NCI-H460 (cell line): ENCODE measurements at places on chromosomes 3 and 15.

- DNase-seq: no peak
Measured at GRCh38 chr3:38354588-38355330, 8.2 kb downstream of the XYLB start.

- no peak for DNase-seq
Measured at GRCh38 chr3:188349351-188349901, 195.5 kb downstream of the LPP start.

DNA sequence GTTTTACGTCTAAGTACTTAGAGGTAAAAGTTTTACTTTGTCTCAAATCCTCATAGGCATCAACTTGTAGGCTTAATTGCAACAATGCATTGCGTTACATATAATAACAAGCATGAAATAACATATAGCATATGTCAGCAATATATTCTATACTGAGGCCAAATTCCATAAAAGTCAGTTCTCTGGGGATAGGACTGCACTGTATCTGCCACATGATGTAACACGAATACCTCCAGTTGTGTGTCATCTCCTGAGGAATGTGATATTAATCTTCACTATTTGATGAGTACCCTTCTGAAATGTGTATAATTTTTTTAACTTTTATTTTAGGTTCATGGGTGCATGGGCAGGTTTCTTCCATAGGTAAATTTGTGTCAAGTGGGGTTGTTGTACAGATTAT, 126.4 kb downstream of the IMPG2 start:
- DNase-seq: no peak

GRCh38 chr3:117524890-117525289, 815.3 kb downstream of the TUSC7 start:
- peak; percentile 1 for DNase-seq

DNA sequence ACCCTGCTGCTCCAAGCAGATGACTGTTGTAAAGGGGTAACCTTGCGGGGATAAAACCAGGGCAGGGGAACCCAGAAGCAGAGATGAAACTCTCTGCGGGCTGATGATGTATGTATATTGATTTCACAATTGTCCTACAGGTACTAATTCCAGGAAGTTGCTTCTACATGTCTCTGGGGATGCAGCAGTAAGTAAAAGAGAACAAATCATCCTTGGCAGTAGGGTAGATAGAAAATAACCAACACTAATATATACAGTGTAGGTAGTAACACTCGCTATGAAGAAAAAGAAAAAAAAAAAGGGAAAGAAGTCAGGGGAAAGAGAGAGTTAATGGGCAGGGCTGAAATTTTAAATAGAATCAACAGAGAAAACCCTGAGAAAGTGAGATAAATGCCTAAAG, 50.2 kb downstream of the EPHA3 start:
- no peak for DNase-seq

DNA sequence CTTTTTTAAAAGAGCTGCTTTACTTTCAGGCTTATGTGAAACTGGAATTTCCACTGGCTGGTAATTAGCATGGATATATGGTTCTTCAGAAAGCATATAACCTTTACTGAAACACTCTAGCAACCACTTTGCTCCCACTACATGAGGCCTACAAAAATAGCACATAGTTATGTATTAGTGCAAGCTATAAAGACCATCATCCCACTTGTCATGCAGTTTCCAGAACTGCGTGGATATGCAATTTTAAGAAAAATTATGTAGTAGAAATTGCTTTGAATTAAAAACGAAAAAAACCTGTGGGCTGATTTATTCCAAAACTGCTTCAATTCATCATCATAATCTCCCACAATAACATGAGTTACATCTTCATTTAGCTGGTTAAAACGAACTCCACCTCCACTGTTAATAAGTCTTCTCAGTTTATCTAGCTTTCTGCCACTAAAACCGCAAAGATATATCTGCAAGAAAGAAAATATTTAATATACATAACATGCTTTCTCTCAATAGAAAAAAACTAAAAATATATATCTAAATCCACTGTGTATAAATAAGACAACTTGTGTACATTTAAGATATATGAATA, 12.2 kb downstream of the TOPBP1 start:
- DNase-seq: no peak

- no peak for DNase-seq
Measured at GRCh38 chr3:34703053-34703452, 904.6 kb downstream of the PDCD6IP start.

- no peak for DNase-seq
Measured at GRCh38 chr3:103127737-103128136, 692.9 kb downstream of the ZPLD1 start.

DNA sequence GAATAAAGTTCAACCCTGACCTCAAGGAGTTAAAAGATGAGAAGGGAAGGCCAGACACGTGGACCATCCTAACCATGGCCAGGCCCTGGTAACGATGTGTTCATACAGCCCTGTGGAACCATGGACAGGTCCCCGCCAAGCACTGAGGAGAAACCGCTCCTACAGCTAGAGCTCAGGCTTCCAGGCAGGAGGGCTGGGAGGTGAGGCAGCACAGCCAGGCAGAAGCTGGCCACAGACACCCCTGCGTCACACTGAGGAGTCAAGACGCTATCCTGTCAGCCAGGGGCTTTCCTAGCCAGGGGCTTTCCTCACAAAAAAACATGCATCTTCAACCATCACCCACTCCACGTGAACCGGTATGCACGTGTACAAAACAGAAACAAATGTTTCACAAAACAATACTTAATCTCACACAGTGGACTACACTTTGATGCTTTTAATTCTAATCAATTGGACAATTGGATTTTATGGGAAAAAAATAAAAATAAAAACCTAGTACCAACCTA, 73.2 kb downstream of the TBC1D2B start:
- no peak for DNase-seq

DNA sequence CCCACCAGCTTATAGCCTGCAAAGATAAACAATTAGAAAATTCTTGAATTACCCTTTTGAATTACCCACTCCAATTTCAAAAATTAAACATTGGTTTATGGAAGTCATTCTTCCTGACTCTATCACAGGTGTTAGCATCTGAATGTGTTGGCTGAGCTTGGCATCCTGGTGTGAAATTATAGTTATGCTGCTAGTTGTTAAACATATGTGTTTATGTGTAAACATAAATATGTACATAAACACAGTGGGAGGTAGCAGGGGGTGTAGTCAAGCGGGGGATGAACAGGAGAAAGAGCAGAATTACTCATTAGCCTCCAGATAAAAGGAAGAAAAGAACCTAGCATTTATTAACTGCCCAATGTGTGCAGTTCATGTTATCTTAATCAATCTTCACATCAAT, 530.2 kb downstream of the MCTP2 start:
- no peak for DNase-seq

GRCh38 chr3:171441381-171441780, 18.8 kb downstream of the TNIK start:
- DNase-seq: no peak

- no peak for DNase-seq
Measured at GRCh38 chr15:100536733-100537132, 8.0 kb upstream of the CERS3 start.

- no peak for DNase-seq
Measured at GRCh38 chr15:83396101-83396500, 51.0 kb upstream of the SH3GL3 start.

GRCh38 chr15:69749797-69750196, 297.2 kb downstream of the RPLP1 start:
- no peak for DNase-seq

DNA sequence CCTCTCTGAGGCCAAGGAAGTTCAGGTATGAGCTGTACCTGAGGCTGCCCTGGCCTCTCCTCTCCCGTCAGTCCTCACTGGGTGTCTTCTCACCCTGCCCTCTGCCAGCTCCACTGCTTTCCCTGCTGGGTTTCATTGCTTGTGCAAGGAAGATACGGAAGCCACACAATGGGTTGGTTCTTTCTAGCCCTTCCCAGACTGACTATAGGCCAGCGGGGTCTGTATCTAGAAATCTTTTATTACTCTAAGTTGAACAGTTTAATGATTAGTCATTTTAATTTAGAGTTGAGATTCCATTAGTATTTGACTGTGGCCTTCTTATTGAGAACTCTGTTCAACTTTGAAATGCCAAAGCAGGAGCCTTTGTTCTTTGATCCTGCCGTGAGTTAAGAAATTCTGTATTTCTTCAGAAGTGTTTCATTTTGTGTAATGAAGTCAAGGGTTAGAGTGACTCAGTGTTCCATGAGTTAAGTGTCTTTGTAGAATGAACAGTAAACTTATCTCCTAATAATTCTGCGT, 16.2 kb downstream of the C3orf62 start:
- no peak for DNase-seq

GRCh38 chr15:74978077-74978476, 17.3 kb upstream of the SCAMP5 start:
- DNase-seq: no peak

- no peak for DNase-seq
Measured at GRCh38 chr3:145704020-145704419, 457.0 kb downstream of the PLOD2 start.

DNA sequence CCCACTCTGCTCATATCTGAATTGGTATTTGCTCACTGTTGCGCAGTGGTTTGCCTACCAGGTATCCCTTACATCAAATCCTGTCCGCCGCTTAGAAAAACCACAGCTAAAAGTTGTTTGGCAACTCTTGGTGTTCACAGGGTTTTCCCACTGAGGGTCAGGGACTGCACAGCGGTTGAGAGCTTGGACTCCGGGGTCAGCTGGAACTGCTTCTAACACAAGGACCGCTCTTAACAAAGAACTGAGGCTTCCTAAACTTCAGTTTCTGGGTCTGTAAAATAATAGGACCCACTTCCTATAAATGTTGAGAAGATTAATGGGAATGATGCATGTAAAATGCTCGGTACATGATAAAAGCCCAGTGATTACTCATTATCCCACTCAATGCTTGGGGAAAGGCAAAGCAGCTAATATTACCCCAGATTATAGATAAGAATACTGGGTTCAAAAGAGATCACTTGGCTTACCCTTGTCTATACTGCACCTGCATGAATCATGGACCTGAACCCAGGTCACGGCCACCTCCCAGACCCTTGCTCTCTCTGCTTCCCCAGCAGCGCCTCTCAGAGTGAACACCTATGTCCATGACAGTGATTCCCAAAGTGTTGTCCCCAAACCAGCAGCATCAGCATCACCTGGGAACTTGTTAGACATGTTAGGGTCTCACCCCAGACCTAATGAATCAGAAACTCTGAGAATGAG, 36.1 kb downstream of the LIPC start:
- no peak for DNase-seq

DNA sequence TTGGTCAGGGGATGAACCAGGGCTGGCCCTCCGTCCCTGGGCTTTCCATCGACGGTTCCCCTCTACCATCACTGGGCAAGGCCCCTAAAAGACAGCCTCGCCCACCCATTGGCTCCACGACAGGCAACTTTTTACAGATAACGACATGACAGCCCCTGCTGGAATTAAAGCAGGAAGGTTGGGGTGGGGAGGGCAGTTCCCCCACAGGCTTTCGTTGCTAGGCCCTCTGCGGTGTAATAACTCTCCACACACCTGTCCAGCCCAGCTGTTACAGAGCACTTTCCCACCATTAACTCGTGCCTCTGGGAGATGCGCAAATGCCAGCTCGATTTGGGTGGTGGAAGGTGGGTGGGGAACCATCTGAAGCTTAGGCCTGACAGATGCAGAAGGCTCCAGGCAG, 264.2 kb upstream of the TLE3 start:
- no peak for DNase-seq

GRCh38 chr15:92118162-92118935, 264.8 kb downstream of the SLCO3A1 start:
- no peak for DNase-seq

- DNase-seq: no peak
Measured at GRCh38 chr15:78927077-78927790, 17.6 kb downstream of the CTSH start.

GRCh38 chr3:94875149-94875548, 812.3 kb downstream of the NSUN3 start:
- no peak for DNase-seq

- DNase-seq: no peak
Measured at GRCh38 chr3:60669636-60670035, 581.6 kb downstream of the FHIT start.

- peak; percentile 75 for DNase-seq
Measured at GRCh38 chr3:13011573-13012220, 61.5 kb downstream of the IQSEC1 start.

GRCh38 chr15:83209333-83209732, 1.7 kb upstream of the HDGFL3 start:
- no peak for DNase-seq

DNA sequence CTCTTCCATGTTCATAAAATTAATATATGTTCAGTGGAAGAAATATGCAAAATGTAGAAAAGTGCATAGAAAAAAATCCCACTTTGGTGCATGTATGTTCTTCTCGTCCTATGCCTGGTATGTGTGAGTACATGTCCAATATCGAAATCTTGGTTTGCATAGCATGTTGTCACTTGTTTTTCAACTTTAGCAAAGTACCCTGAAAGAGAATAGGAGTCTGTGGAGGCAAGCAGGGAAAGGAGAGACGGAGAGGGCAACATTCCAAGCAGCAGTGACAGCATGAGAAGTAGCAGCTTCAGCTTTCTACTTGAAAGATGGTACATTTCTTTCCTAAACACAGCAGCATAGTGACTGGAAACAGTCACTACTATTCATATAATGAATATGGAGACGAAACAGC, 56.8 kb upstream of the CACNA2D3 start:
- no peak for DNase-seq

GRCh38 chr3:183529717-183530116, 25.8 kb downstream of the KLHL6 start:
- no peak for DNase-seq

- no peak for DNase-seq
Measured at GRCh38 chr3:177519588-177519987, 322.3 kb upstream of the TBL1XR1 start.

GRCh38 chr3:102053375-102053989, 204.2 kb downstream of the NFKBIZ start:
- no peak for DNase-seq

DNA sequence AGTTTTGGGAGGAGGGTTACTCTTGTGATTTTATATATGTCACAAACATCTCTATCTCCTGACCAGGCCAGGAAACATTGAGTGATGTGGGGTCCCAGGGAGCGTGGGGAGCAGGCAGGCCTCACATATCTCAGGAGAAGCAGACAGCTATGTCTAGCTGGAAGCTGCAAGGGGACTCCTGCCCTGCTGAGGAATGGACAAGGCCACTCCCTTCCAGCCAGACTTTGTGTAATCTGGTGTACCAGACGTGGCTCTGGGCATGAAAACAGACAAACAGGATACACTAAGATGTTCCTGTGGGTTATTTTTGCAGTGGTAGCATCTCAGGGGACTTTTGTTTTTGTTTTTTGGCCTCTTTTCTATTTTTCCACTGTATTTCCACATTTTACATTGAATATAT, 23.2 kb downstream of the CYP8B1 start:
- DNase-seq: no peak

GRCh38 chr15:66901336-66902100, 163.9 kb upstream of the SMAD3 start:
- peak; percentile 93 for DNase-seq

- no peak for DNase-seq
Measured at GRCh38 chr15:59307165-59307537, 65.5 kb downstream of the MYO1E start.

DNA sequence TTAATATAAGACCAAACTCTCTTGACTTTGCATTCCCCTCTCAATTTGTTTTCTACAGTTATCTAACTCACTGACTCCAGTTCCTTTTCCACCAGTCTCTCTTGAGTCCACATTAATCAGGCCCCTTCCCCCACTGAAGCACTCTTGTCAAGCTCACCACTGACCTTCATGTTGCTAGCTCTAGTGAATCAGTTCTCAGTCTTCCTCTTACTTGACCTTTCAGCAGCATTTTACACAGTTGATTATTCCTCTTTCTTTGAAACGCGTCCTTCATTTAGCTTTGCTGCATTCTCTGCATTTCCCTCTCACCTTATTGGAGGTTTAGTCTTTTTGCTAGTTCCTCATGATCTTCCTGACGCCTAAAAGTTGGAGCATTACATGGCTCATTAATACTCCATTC, 8.3 kb downstream of the PPP2R3A start:
- DNase-seq: no peak
